ENCODE measurements at places on chromosomes 6 and 20. TPM values are rescaled to one million over a fixed set of nuclear protein-coding genes. Genes with fewer than 3 reads are reported as not detected.

Gene ADGRF5
- total RNA-seq, result 339 TPM

Gene EYA4
- total RNA-seq, result 3.6 TPM

Gene VSTM2L
- 8.0 TPM for total RNA-seq

Gene RIPPLY2
- not detected for total RNA-seq

Gene ALDH8A1
- 1.1 TPM for total RNA-seq

Gene ADA
- total RNA-seq, result 6.2 TPM

GRCh38 chr6:22041797-22042480 is 254.9 kb downstream of the PRL start:
- DNase-seq, result no peak
- no peaks in the 10 kb centered on the region for H3K36me3 ChIP-seq
- no peak overlapping the region for H3K4me3 ChIP-seq
- peaks cover 16% of the 10 kb centered on the region for H3K4me1 ChIP-seq

GRCh38 chr6:127466416-127466815 is 7.2 kb upstream of the KIAA0408 start:
- H3K36me3 ChIP-seq, result no peaks in the 10 kb centered on the region
- H3K4me1 ChIP-seq, result peaks cover 4% of the 10 kb centered on the region
- no peak for DNase-seq
- no peak overlapping the region for H3K27ac ChIP-seq

DNA sequence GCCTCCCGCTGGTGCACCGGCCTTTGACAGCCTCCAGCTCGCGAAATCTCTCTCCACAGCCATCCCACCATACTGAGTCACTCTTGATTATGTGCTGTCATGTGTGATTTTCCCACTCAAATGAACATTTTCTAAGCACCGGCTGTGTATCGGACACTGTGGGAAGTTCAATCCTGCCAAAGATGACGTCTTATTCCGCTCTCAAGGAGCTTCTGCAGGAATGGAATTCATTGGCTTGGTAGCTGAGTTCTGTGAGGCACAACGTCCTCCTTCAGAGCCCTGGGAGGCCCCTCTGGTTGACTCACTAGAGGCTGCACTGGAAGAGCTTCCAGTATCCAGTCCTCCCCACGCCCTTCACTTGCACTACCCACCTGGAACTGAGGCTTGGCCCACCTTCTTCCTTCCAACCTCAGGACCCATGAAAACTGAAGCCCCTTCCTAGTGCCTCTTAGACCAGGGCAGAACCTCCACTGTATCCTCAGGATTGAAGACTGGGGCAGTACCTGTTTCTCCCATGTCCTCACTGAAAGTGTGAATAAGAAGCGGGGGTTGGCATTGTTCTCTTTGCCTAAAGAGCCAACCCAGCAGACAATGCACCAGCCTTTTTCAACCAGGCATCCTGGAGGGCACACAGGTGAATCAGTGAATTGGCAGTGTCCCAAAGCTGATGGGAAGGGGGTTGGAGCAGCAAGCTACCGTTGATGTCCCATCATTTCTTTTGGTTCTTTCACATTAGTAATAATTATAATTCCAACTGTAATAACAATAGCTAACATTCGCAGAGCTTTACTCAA is 1.7 kb downstream of the UNC5CL start:
- no peaks in the 10 kb centered on the region for H3K4me1 ChIP-seq
- H3K27me3 ChIP-seq, result no peaks in the 10 kb centered on the region
- no peak overlapping the region for H3K4me3 ChIP-seq
- H3K36me3 ChIP-seq, result no peaks in the 10 kb centered on the region
- no peak for DNase-seq

GRCh38 chr6:33623895-33624381 is 2.8 kb downstream of the ITPR3 start:
- peak overlapping the region; percentile 72 for H3K27ac ChIP-seq
- peaks cover 4% of the 10 kb centered on the region for H3K36me3 ChIP-seq
- H3K27me3 ChIP-seq, result no peaks in the 10 kb centered on the region
- H3K4me1 ChIP-seq, result peaks cover 3% of the 10 kb centered on the region

DNA sequence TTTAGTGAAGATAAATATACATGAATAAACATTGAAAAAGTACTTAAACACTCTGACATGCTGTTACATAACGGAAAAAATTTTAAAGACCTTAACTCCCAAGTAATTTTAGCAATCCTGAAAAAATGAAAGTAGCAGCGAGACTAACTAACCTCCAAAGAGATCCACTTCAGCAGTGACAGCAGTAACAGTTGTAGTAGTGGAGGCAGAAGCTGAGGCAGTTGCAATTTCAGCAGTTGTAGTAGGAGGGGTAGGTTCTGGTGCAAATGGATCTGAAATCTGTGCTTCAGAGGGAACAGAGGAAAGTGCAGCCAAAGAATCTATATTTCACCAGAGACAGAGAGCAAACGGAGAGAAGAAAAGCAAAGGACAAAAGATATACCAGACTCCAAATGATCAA is 88.8 kb downstream of the PRSS35 start:
- DNase-seq, result no peak
- H3K4me3 ChIP-seq, result no peak overlapping the region

DNA sequence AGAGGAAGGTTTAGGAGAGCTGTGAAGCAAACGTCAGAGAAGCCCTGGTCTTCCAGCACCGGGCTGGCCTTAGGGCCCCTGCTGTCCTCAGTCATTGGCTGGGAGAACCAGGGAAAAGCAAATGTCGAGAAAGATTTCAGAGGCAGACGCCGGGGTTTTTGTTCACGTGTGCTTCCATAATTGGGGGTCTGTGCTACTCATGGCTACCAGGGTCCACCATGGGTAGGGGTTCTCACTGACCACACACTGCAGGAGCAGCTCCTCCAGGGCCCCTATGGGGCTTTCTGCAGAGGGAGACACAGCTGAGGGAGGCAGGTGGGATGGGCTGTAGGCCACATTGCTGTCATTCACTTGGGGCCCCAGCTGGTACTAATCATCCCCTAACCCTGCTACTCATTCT is 291.8 kb upstream of the FOXQ1 start:
- H3K4me1 ChIP-seq, result no peaks in the 10 kb centered on the region
- no peak for DNase-seq
- no peak overlapping the region for H3K27ac ChIP-seq
- H3K36me3 ChIP-seq, result no peaks in the 10 kb centered on the region
- H3K27me3 ChIP-seq, result no peaks in the 10 kb centered on the region

DNA sequence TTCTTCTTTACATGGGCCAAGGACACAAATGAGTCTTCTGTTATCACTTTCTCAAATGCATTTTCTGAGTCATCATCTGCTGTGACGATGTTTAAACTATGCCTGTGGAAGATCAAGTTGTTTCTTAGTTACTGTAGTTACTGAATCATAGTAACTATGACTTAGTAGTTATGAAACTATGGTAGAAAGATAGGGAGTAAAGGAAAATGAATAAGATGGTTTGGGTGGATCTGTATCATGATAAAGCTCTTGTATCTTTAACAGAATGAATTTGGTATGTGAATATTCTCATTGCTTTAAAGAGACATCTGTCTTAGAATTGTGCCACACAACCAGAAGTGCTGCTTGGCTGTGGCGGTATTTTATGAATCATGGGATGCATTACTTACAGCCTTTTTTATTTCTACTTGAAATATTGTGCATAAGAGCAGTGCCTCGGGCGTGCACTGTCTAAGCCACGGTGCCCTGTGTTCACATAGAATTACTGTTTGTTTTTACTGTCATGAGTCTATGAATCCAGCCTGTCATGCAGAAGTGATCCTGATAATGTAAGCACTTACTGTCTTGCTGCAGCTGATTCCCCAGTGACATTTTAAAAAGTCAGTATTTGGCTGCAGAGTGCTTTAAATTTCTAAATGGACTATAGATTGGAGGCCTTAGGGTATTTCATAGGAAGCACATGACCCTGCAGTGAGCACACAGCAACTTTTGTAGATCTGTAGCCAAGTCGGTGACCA is 215.2 kb downstream of the TMEM242 start:
- DNase-seq, result no peak
- H3K4me3 ChIP-seq, result no peak overlapping the region
- no peaks in the 10 kb centered on the region for H3K27me3 ChIP-seq
- H3K4me1 ChIP-seq, result no peaks in the 10 kb centered on the region

DNA sequence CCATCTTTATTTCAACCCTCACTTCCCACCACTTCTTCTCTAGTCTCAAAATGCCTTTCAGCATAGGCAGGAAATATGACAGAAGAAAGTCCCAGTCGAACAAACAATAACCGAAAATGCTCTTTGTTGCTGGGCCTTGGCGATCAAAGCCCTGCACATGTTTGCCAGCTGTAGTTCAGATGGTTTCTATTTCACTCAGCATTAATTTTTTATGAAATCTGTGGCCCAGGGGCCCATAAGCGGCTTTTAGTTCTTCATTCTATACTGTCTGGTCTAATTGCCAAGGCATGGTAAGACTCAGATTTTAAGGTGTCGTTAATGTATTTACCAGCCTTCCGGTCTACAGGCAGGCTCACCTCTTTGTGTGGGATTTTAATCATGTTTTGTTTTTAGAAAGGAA is 10.9 kb upstream of the F13A1 start:
- H3K27me3 ChIP-seq, result no peaks in the 10 kb centered on the region
- no peak overlapping the region for H3K4me3 ChIP-seq
- no peaks in the 10 kb centered on the region for H3K4me1 ChIP-seq
- H3K27ac ChIP-seq, result no peak overlapping the region

DNA sequence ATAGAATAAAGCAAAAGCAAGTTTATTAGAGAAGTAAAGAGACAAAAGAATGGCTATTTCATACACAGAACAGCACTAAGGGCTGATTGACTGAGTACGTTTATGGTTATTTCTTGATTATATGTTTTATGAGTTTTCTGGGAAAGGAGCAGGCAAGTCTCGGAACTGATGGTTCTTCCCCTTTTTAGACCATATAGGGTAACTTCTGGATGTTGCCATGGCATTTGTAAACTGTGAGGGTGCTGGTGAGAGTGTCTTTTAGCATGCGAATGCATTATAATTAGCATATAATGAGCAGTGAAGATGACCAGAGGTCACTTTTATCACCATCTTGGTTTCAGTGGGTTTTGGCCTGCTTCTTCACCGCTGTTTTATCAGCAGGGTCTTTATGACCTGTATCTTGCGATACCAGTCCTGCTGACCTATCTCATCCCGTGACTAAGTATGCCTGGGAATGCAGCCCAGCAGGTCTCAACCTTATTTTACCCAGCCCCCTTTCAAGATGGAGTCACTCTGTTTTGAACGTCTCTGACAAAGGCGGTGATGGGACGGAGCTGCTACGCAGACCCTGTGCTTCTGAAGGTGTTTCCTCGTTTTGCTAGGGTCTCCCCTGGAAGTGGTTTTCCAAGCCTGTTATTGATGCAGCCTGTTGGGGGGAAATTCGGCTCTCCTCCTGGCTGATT is 45.4 kb upstream of the BMP6 start:
- no peaks in the 10 kb centered on the region for H3K4me1 ChIP-seq
- H3K4me3 ChIP-seq, result no peak overlapping the region
- H3K36me3 ChIP-seq, result no peaks in the 10 kb centered on the region
- no peaks in the 10 kb centered on the region for H3K27me3 ChIP-seq

DNA sequence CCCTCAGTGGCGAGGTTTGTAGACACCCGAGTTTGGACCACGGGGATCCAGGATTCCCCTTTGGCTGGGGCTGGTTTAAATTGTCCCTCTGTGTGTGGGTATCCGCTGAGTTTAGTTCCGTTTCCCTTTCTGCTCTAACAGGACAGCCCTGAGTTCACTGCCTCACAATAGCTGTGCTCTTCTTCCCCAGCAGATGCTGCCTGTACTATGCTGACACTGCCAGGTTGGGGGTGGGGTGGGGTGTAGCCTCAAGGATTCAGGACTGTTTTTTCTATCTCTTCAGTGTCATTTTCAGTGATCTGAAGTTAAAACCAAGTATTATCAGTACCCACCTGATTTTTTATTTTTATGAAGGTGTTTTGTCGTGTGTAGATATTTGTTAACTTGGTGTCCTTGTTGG is 655.0 kb downstream of the COL12A1 start:
- H3K27ac ChIP-seq, result no peak overlapping the region
- no peak for DNase-seq
- no peaks in the 10 kb centered on the region for H3K36me3 ChIP-seq
- H3K27me3 ChIP-seq, result no peaks in the 10 kb centered on the region
- no peak overlapping the region for H3K4me3 ChIP-seq
- no peaks in the 10 kb centered on the region for H3K4me1 ChIP-seq

DNA sequence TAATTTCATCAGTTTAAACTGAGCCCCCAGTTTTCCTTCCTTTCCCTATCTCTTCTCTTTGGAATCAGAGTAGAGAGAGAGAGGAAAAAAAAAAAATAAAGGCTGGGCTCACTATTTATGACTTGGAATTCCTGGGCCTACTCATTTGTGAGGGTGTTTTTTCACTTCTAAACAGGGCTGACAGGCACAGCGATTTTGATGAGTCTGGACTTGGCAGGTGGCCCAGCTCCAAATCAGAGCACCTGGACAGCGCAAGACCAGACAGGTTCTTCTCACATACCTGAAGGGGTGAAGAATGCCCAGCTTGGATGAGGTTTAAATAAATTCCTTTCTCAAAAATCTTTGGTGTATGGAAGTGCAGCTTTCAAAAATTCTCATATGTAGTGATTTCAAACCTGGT is 122.2 kb downstream of the KIF13A start:
- H3K4me1 ChIP-seq, result peaks cover 4% of the 10 kb centered on the region
- H3K27me3 ChIP-seq, result no peaks in the 10 kb centered on the region
- H3K36me3 ChIP-seq, result no peaks in the 10 kb centered on the region
- no peak overlapping the region for H3K4me3 ChIP-seq

DNA sequence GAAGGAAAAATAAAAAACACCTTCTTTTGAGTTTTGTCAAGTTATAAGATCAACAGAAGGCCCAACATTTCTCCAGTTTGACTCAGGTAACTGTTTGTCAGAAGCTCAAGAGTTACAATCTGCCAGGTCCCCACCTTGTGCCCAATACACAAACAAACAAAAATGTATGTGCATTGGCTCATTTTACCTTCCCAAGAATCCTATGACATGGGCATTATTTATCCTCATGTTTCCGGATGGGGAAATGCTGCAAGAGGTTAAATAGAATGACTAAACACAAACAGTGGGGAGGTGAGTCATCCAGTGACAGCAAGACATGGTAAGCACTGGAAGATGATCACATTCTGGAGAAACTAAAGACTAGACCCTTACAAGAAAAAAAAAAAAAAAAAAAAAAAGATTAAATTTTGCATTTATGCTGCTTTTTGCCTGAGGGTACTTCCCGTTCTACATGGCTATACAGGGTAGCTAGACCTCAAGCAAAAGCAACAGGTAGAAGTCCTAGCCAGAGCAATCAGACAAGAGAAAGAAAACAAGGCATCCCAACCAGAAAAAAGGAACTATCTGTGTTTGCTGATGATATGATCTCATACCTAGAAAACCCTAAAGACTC is 23.6 kb upstream of the ANKRD60 start:
- no peak overlapping the region for H3K4me3 ChIP-seq
- no peaks in the 10 kb centered on the region for H3K27me3 ChIP-seq
- DNase-seq, result no peak
- H3K27ac ChIP-seq, result no peak overlapping the region

DNA sequence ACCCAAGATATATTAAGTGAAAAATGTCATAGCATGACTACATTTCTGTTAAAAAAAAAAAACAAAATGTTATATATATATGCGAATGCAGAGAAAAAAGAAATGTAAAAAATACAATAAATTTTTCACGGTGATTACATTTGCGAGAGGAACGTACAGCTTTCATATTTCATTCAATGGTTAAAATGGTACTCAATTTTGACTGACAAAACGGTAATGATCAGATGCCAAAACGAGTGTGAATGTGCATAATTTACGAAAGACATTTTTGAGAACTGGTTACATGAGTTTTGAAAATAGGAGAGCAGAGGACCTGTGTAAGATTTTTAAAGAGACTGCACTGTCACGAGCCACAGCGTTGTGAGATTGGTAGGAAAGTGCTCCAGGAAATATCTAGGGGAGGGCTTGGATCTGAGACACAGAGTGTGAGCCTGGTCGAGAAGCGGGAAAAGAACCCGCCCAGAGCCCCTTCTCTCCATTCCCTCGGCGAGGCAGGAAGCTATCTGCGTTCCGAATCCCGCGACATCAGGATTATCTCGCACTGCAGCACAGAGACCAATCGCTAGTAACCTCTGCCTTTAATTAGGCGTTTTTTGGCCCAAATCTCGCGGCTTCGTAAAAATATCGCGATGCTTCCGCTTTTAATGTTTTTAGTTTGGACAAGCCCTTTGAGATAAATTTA is 28.5 kb downstream of the TRIM27 start:
- H3K36me3 ChIP-seq, result peaks cover 3% of the 10 kb centered on the region
- DNase-seq, result peak; percentile 99
- peak overlapping the region; percentile 63 for H3K4me3 ChIP-seq
